ENCODE measurements at places on chromosomes 11 and 22.

DNA sequence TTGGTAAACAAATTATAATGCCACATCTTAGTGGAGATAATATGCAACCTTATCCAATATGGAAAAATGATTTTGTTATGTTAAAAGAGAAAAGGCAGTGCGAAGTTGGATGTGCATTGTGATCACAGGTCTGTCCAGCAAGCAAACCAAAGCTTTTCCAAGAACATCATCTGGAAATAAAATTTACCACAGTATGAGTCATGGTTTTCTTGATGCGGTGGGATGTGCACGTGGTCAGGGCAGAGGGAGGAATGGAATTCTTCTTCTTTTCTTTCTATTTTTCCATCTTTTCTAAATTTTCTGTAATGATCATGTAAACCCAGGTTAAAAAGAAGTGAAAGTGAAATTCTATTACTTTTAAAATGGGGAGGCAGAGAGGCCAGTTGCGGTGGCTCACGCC lies 169.8 kb downstream of the C11orf91 start:
- H3K4me3 ChIP-seq, result no peak overlapping the region
- H3K27ac ChIP-seq, result no peak overlapping the region
- DNase-seq, result no peak
- H3K27me3 ChIP-seq, result no peaks in the 10 kb centered on the region

- DNase-seq, result no peak
- no peaks in the 10 kb centered on the region for H3K27me3 ChIP-seq
- H3K36me3 ChIP-seq, result no peaks in the 10 kb centered on the region
- H3K4me1 ChIP-seq, result no peaks in the 10 kb centered on the region
- H3K4me3 ChIP-seq, result no peak overlapping the region
Observed at GRCh38 chr11:130760515-130761125, 155.7 kb downstream of the SNX19 start.

GRCh38 chr11:78622666-78623065 lies 48.0 kb upstream of the NARS2 start:
- H3K4me3 ChIP-seq, result no peak overlapping the region
- no peaks in the 10 kb centered on the region for H3K4me1 ChIP-seq
- no peak for DNase-seq

- no peak overlapping the region for H3K27ac ChIP-seq
- no peaks in the 10 kb centered on the region for H3K36me3 ChIP-seq
- no peak for DNase-seq
- H3K4me3 ChIP-seq, result no peak overlapping the region
- H3K27me3 ChIP-seq, result no peaks in the 10 kb centered on the region
Observed at GRCh38 chr11:132051704-132052103, 681.3 kb downstream of the NTM start.

- H3K4me1 ChIP-seq, result no peaks in the 10 kb centered on the region
- H3K4me3 ChIP-seq, result no peak overlapping the region
- no peaks in the 10 kb centered on the region for H3K27me3 ChIP-seq
- no peaks in the 10 kb centered on the region for H3K36me3 ChIP-seq
- DNase-seq, result no peak
Observed at GRCh38 chr11:1350086-1350725, 39.5 kb upstream of the BRSK2 start.

Data from B cell (primary cell).